ENCODE measurements at places on chromosomes 1 and 21.

DNA sequence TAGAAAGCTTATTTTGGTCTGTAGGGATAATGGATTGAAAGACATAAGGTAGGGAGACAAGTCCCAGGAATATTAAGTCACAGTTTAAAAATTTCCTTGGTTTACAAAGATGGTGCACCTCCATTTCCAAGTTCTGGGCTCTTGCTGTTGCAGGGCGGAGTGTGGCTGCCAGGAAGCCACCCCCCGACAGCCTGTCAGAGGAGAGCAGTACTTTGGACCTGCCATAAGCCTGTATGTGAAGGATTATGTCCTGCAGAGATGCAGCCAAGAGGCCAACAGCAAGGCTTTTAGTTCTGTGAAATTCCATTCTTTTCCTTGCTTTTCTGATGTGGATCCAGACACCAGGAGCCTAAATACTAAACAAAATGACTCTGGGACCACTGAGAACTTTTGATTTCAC lies 31.9 kb upstream of the GTF2B start:
- no peak for DNase-seq

GRCh38 chr21:42708107-42708506 lies 54.7 kb downstream of the PDE9A start:
- DNase-seq = no peak

DNA sequence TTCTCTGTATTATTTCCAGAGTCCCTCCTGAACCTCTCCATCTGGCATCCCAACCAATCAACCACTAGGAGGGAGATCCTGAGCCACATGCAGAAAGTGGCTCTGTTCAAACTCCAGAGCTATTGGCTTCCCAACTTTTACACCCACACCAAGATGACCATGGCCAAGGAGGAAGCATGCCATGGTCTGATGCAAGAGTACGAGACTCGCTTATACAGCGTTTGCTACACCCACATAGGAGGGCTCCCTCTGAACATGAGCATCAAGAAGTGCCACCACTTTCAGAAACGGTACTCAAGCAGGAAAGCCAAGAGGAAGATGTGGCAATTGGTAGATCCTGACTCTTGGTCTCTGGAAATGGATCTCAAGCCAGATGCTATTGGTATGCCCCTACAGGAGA lies 23.6 kb downstream of the RGSL1 start:
- DNase-seq = no peak

GRCh38 chr1:167695147-167695546 lies 26.6 kb upstream of the MPZL1 start:
- peak; percentile 74 for DNase-seq

DNA sequence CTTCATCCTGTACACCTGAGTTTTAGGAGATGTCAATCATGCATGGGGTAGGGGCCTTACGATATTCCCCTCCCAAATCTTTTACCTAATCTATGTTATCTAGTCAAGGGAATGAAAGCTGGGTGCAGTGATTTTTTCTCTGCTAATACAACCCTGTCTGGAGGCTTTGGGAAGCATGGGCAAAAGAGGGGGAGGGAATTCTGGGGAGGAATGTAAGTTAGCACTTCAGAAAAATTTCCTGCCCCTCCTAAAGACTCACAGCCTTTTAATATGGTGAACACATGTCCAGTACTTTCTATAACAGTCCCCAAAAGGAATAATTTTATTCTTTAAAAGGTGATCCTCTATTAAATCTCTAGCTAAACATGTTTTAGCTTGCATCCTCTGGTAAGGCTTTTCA lies 25.6 kb upstream of the PRELP start:
- no peak for DNase-seq

DNA sequence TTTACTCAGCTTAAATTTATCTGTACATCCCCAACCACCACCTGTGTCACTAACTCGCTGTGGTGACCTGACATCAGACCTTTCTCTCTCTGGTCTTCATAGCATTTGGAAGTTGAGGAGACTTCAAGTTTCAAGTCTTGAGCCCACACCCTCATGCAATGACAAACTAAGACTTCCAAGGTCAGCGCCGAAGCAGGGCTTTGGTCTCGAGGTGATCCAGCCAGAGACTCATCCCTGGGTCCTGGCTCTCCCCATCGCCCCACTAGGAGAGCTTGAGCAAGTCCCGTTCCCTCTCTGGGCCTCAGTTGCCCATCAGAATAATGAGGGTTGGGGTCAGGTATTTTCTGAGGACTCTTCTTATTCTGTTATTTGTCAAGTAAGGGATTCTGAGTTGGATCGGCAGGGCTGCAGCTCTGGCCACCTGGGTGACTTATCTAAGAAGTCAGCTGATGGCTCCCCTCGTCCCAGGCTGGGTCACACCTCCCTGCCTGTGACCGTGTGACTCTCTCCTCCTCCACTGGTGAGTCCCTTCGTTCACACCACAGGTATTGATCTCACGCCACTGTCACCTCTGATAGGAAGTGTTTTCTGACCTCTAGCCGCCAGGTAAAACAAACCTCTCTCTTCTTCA lies 143.7 kb upstream of the RUNX3 start:
- no peak for DNase-seq

GRCh38 chr1:232018231-232019025 lies 391.8 kb downstream of the DISC1 start:
- DNase-seq = no peak

DNA sequence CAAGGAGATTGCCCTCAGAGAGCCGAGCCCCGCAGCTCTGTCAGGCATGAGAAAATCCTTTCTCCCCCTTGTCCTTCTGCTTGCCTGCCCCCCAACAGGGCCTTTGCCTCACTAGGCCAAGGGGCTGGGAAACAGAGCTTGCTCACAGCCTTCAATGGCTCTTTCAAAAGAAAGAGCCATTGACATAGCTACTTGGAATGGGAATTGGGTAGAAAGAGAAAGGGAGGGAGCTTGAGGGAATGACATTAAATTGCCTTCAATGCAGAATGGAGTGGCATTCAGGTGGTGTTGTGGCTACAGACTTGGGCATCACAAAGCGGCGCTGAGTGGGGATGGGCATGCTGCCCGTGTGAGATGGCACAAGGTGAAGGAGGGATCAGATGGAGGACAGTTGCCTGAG lies 13.2 kb downstream of the SYT11 start:
- DNase-seq = no peak

GRCh38 chr1:116940814-116941599 lies 31.3 kb downstream of the PTGFRN start:
- DNase-seq = no peak

DNA sequence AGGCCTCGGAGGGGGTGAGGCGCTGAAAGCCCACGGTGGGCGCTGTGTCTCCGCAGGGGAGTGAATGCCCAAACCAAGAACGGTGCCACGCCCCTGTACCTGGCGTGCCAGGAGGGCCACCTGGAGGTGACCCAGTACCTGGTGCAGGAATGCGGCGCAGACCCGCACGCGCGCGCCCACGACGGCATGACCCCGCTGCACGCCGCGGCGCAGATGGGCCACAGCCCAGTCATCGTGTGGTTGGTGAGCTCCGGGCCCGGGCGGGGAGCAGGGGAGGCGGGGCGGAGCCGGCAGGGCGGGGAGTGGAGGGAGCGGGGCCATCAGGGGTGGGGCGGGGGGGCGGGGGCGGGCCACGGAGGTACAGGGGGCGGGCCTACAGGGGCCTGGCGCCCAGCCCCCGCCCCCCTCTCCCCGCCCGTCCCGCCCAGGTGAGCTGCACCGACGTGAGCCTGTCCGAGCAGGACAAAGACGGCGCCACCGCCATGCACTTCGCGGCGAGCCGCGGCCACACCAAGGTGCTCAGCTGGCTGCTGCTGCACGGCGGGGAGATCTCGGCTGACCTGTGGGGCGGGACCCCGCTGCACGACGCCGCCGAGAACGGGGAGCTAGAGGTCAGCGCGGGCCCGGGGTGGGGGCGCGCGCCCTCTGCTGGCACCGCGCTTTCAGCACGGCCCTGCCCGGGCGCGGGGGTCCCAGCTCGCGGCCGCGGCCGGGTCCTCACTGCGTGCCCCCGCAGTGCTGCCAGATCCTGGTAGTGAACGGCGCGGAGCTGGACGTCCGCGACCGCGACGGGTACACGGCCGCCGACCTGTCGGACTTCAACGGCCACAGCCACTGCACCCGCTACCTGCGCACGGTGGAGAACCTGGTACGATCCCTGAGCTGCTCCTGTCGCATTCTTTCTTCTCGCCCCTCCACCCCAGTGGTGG lies 15.9 kb downstream of the ESPN start:
- peak; percentile 72 for DNase-seq

GRCh38 chr1:239765163-239765562 lies 326.5 kb upstream of the FMN2 start:
- no peak for DNase-seq

- DNase-seq = no peak
Observed at GRCh38 chr1:6099297-6099696, 53.6 kb downstream of the KCNAB2 start.

DNA sequence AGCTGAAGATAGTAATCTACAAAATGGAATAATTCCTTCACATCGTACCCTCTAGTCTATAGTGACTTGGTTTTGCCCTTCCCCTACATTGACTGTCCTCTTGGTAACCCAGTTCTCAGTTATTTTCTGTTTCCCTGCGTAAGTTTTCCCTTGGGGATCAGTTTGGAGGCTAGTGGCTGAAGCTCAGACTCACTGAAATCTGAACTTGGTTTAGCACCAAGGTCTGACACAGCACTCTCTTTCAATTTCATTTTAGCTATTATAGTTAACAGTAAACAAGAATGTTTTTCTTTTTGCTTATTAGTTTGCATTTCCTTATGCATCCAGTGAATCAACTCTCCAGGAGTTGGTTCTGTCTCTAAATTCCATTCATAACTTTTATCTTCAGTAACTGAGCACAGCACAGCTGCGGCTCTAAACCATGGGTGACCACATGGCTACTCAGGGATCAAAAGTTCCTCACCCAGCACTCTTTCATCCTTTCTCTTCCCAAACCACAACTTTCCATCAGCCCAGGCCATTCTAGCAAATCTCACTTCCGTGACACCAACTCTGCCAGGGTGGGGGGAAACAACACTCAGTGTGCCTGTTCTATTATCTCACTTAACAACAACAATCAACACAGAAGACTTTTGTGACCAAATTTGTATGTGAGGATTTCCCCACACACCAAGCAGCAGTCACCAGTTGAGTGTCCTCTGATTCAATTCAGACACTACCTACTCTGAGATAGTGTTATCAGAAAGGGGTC lies 17.6 kb upstream of the IFI6 start:
- no peak for DNase-seq

- no peak for DNase-seq
Observed at GRCh38 chr21:41948078-41948895, 5.5 kb downstream of the C2CD2 start.

DNA sequence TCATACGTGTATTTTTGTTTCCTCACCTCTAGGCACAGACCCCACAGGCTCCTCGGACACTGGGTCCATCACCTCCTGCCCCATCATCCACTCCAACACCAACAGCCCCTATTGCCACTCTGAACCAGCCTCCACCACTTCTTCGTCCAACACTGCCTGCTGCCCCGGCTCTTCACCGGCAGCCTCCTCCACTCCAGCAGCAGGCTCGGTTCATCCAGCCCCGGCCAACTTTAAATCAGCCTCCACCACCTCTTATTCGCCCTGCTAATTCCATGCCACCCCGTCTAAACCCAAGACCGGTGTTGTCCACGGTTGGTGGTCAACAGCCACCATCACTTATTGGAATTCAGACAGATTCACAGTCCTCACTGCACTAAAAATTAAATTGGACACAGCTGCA lies 13.2 kb upstream of the TRAF5 start:
- no peak for DNase-seq

- DNase-seq = peak; percentile 92
Observed at GRCh38 chr1:114670083-114671010, 498 bp upstream of the DENND2C start.

DNA sequence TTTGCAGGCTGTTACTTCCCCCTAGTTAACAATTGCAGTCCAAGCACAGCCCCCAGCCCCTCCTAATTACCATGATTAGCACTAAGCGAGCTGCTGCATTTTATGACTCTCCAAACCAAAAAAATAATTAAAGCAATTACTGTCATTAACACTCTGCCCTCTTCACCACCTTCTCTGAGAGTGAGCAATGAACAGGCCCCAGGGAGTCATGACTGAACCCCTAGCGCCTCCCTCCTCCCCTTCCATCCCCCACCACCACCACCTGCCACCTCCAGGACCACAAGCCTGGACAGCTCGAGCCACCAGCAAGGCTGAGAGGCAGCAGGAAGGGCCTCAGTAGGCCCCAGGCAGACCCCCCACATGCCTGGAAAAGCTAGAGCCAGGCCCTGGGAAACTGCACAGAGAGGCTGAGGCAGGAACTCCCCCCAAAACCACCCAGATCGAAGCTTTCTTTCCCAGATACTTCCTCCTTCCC lies 35.5 kb upstream of the ZC3H12A start:
- peak; percentile 55 for DNase-seq

DNA sequence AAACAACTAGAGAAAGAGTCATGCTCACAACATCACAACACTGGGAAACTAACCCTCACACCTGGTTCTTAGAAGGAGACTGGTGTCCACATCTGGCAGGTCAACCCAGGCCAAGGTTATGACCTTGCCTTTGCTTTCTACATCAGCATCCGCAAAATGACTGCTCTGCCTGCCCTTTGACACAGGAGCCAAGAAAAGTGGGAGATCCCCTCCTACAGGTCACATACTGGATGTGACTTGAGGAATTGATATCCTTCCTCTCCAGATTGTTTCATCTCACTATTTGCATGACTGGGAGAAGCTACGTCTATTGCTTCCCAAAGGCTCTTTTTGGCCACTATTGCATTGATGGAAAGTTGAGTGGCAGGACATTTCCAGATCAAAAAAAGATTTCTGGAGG lies 115.5 kb downstream of the MIS18A start:
- no peak for DNase-seq

- no peak for DNase-seq
Observed at GRCh38 chr1:6546326-6546725, 8.0 kb downstream of the NOL9 start.

- DNase-seq = no peak
Observed at GRCh38 chr1:69766431-69767180, 198.9 kb downstream of the LRRC7 start.

GRCh38 chr1:22228505-22228911 lies 85.6 kb upstream of the WNT4 start:
- no peak for DNase-seq

GRCh38 chr1:209455145-209455544 lies 128.4 kb upstream of the CAMK1G start:
- DNase-seq = no peak

GRCh38 chr1:10519016-10519417 lies 44.3 kb downstream of the PEX14 start:
- DNase-seq = peak; percentile 51

DNA sequence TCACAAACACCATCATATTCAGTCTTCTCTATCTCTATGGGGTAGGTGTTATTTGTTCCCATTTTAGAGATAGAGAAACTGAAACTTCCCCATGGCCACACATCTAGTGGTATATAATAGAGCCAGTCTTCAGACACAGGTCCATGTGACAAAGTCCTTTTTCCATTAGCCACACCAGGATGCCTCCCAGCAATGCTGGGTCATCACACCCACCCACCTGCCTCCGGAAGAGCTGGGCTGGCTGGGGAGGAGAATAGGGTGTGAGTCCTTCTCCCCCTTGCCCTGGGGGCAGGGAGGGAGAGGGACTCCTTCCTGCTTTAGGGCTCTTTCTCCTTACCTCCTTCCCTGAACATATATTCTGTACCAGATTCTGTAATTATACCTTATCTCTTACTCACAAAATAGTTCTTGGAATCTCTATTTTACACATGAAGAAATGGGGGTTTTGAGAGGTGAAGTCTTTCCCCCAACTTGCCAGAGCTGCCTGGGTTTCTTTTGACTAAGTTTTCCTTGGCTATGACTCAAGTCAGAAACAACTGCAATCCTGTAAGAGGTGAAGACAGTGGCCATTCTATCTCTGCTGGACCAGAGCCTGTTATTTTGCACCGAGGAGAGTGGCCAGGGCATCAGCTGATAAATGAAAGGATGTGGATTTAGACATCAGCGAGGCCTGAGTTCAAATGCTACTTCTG lies 30.0 kb downstream of the SOX13 start:
- peak; percentile 60 for DNase-seq

- no peak for DNase-seq
Observed at GRCh38 chr1:96427616-96428015, 294.0 kb upstream of the PTBP2 start.
